ENCODE measurements at places on chromosomes 5 and 9.

GRCh38 chr5:133234911-133235310 lies 183.1 kb downstream of the HSPA4 start:
- DNase-seq: no peak

DNA sequence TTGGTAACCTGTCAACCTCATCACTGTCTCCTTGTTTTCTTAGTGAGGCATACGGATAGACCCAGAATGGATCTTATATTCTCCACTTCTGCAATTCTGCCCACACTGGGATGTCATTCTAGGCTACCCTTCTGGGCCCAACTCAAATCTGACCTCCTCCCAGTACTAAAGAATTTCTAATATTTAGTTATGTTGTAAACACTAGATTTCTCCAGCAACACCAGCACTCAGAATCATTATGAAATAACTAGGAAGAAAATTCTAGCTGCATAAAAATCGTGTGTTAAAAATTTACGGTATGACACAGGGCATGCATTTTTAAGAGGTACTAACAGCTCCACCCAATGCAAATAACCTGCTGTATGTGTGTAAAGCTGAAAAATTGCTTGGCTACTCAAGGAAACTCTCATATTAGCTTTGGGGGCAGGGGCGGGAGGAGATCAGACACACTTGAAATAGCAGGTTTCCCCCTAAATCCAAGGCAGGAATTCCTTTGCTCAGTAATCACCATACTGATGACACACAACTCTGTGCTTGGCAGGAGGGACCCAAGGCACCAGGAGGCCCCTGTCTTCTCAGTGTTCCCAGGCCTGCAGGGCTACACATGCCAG lies 27.3 kb downstream of the MACROH2A1 start:
- DNase-seq: no peak

GRCh38 chr5:138626333-138626944 lies 51.2 kb upstream of the HSPA9 start:
- DNase-seq: no peak

DNA sequence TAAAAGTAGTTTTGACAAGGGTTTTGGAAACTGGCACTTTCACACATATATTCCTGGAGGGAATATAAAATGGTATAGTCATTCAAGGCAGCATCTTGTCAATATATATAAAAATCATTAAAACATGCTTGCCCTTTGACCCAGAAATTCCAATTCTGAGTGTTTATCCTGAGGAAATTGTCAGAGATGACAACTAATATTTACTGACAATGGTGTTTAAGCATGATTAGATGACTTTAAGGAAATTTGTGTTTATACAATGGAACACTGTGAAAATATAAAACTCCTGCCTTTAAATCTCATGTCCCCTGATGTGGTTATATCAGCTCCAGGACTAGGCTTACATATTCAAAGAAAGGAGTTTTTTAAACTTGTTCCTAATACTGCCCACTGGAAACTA lies 25.6 kb downstream of the PCSK1 start:
- no peak for DNase-seq

DNA sequence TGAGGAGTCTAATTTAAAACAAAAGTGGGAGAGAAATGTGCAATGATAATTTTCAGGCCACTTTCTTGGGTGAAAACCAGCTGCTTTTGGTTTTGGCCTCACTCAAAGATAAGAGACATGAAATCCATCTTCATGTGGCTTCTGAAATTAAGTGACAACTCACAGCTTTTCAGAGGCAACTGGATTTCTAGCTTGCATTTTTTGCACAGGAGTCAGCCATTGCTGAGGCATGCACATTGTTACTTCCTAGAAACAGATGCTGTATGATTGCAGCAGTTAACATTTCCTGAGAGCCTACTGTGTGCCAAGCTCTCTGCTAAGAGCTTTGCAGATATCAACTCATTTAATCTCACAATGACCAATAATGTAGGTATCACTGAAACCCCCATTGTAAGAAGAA lies 562.6 kb downstream of the NR2F1-AS1 start:
- no peak for DNase-seq

GRCh38 chr9:94941211-94941875 lies 214.8 kb downstream of the AOPEP start:
- DNase-seq: no peak
